ENCODE measurements at places on chromosomes 7 and 10. TPM values are rescaled to one million over a fixed set of nuclear protein-coding genes. Genes with fewer than 3 reads are reported as not detected.

DNA sequence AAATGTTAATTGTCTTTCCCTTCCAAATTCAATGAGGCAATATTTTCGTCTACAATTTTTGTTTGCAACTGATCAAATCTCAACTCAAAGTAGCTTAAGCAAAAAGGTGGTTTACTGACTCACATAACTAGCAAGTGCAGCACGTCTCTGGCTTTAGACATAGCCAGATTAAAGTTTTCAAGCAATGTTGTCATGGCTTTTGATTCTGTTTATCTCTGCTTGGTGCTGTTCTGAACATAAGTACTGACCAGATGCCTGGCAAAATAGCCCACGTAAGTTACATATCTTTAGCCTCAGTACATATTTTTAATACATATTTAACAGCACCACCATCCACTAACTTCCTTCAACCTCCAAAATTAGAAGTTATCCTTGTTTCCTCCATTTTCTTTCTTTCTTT, 877.9 kb downstream of the KCNMA1 start:
- DNase-seq = no peak

DNA sequence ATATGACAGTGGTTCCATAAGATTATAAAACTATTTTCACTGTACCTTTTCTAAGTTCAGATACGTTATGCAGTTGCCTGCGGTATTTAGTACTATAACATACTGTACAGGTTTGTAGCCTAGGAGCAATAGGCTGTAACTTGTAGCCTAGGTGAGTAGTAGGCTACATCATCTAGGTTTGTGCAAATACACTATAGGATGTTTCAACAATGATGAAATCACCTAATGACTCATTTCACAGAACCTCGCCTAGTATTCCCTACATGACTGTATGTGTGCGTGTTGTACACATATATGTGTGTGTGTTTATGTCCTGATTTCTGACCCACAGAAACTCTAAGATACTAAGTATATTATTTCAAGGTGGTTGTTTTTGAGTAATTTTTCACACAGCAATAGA, 139.0 kb downstream of the HERPUD2 start:
- no peak for DNase-seq

- no peak for DNase-seq
Measured at GRCh38 chr10:77849039-77849664, 77.4 kb downstream of the DLG5 start.

DNA sequence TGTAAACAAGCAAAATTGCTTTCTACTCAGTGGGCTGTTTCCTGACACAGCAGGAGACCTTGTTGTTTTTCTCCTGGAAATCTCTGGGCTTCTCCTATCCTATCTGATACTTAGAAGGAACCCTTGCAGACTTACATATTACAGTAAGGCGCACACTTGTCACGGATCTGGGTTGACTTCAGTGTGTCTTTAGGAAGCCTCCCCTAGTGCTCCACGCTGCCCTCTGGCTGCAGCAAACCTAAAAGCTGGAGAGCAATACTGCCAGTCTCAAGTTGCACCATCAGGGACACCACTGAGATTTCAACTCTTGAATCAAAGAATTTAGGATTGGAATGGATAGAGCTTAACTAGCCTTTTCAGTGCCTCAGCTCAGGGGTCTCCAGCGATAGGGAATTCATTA, 495.3 kb downstream of the LRMDA start:
- no peak for DNase-seq

- no peak for DNase-seq
Measured at GRCh38 chr7:54336800-54337199, 205.4 kb upstream of the VSTM2A start.

- no peak for DNase-seq
Measured at GRCh38 chr10:43130770-43131171, 7.5 kb upstream of the CSGALNACT2 start.

- no peak for DNase-seq
Measured at GRCh38 chr7:23653942-23654341, 26.1 kb upstream of the FAM221A start.

- peak; percentile 8 for DNase-seq
Measured at GRCh38 chr10:104406715-104407650, 53.4 kb downstream of the CFAP58 start.

DNA sequence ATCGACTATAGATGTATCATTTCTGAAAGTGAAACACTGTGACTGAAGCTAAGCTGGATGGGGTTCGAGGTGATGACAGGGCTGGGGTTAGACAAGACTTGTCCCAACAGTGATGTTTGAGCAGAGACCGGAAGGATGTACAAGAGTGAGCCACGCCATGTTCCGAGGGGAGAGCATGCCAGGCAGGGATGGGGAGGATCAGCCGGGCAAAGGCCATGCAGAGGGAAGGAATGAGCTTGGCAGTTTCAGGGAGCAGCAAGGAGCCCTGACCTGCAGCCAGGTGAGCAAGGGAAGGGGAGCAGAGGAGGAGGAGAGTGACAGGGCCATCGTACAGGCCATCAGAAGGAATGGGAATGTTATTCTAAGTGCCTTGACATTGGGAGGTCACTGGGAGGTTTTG, 114.9 kb upstream of the GPR26 start:
- no peak for DNase-seq

DNA sequence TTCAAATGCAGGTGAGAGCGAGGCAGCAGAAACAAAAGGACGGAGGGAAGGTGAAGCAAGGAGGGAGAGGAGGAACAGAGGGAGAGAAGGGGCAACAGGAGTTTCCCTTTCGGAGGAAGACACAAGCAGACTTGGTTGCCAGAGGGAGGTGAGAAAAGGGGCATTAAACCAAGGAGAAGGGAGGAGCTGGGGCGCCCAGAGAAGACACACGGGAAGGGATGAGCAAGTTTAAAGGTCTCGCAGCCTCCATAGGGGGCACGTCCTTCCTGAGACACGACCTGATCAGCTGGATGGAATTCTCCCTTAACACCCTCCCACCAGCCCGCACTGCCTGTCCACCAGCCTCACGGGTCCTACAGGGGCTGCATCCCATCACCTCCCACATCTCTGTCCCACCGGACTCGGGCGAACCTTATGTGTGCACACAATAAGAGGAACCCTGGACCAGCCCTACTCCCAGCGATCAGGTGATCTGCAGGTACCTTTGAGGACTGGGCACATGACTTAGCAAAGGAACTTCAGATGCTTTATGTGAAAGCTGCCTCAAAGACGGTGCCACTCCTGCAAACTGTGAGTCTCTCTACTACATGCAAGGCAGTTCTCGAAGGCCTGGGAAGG, 251.2 kb downstream of the TNS3 start:
- no peak for DNase-seq

DNA sequence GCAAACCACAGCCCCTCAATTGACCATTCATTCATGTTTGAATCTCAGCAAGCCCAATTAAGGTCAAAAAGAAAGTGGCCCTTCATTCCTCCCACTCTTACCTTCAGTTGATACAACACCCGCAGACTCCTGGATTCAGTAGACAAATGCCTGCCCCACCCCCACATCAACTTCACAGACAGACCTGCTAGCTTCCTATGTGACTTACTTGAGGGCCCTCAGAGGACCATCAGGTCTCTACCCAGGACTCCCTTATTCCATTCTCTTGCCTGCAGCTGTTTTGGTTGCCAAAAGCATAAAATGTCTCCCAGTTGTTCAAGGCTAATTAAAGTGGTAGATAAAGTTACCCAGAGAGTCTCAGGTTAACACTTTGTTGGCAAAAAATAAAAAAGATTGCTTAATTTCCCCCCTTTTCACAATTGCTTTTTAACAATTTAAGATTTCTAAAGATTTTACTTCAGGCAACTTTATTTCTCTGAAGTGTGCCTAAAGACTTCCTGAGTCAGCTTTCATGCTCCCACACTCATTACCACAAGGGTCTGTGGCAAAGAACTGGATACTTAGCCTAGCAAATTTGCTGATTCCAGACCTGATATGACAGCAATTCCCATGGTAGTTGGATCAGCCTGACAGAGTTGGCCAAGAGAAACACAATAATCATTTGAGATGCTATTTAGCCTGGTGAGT, 3.3 kb upstream of the MTERF1 start:
- no peak for DNase-seq

DNA sequence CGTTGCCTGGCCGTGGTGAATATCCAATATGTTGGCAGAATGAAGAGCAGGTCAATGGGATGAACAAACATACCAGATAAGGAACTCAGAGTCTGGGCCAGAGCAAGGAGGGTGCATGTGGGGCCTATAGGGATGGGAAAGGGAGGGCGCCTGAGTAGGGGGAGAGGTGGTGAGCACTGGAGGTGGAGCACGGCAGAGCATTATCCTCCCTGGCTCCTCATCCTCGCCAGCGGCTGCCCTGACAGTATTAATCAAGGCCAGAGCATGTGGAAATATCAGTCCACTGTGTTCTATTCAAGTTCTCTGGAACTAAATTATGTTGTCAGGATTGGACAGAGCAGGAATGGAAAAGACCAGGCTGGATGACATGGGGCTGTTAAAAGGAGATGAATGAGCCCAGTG, 254.8 kb upstream of the ZMIZ1 start:
- no peak for DNase-seq

DNA sequence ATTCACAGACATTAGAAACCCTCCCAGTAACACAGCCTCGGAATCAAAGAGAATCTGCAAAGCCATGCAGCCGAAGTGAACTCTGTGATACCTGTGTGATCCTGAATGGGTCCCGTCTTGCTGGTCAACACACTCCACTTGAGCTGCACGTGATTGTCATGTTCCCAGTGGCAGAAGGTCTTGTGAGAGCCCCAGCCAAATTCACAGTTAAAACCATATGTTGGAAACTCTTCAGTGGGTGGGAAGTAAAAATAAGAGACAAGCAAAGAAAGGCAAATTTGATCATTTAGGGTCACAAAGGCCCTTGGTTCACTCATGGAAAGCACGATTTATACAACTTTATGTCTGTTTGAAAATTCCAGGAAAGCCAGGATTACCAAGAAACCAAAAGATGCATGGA, 142.3 kb downstream of the NRP1 start:
- DNase-seq = no peak

DNA sequence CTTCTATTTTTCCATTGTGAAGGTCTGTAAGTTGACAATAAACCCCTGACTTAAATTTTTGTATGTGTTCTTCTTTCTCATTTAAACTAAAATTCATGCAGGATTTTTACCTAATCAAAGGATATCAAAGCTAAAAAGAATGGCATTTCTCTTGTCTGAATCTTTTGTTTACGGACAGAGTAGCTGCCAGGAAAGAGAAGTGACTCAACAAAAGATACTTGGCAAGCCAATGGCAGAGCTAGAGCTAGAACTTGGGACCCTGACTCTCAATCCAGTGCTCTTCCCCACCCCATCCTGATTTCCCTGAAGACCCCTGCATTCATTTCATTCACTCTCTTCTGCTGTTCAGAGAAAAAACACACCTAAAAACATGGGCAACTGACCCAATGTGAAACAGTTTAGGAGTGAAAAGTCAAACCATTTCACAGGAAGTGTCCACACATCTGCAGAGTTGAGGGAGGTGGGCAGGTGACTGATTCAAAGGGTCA, 40.2 kb upstream of the PDLIM1 start:
- DNase-seq = no peak

Gene ZNF37A
- 29.5 TPM for total RNA-seq

Gene RPA3
- 28.2 TPM for total RNA-seq

Gene COG5
- 86.4 TPM for total RNA-seq

Gene TBC1D12
- total RNA-seq = 22.3 TPM

Gene IKZF1
- 2.7 TPM for total RNA-seq

Gene TMEM72
- 1.6 TPM for total RNA-seq

Gene SSBP1
- 115 TPM for total RNA-seq

Gene ZNF804B
- 0.05 TPM for total RNA-seq
